Vein endothelial cell (primary cell): ENCODE measurements at places on chromosomes 6 and 20. TPM values are rescaled to one million over a fixed set of nuclear protein-coding genes. Genes with fewer than 3 reads are reported as not detected.

The GGT7 gene
- 2.4 and 2.9 TPM in 2 replicates for total RNA-seq

The CFAP61 gene
- total RNA-seq = not detected in 2 replicates

The DTNBP1 gene
- 6.2 and 10.2 TPM in 2 replicates for total RNA-seq

The ECT2L gene
- not detected in 2 replicates for total RNA-seq

The CYP21A2 gene
- under 0.01 TPM in 1 of 2 replicates, not detected in the other for total RNA-seq

The FLOT1 gene
- total RNA-seq = 86.3 and 91.1 TPM in 2 replicates

The PNLDC1 gene
- 0.38 TPM in 1 of 2 replicates, not detected in the other for total RNA-seq

The MED20 gene
- 33.3 and 37.0 TPM in 2 replicates for total RNA-seq

The LY6G6D gene
- total RNA-seq = not detected in 2 replicates

The OR12D3 gene
- not detected in 2 replicates for total RNA-seq

The ZNF334 gene
- total RNA-seq = under 0.01 and 0.48 TPM in 2 replicates

The EBF4 gene
- total RNA-seq = 0.19 and 0.98 TPM in 2 replicates

The CST4 gene
- total RNA-seq = not detected in 2 replicates

The HCRTR2 gene
- not detected in 2 replicates for total RNA-seq

The LAMA5 gene
- total RNA-seq = 53.6 and 61.2 TPM in 2 replicates

The NRSN1 gene
- not detected in 2 replicates for total RNA-seq

The DAAM2 gene
- total RNA-seq = 0.10 and 0.33 TPM in 2 replicates

The ULBP2 gene
- total RNA-seq = 6.2 and 8.0 TPM in 2 replicates

The TMEM200A gene
- 0.33 and 0.67 TPM in 2 replicates for total RNA-seq

The COL9A3 gene
- 0.19 and 0.65 TPM in 2 replicates for total RNA-seq

The SYNDIG1 gene
- not detected in 2 replicates for total RNA-seq

The CLVS2 gene
- not detected in 2 replicates for total RNA-seq

The CPNE5 gene
- total RNA-seq = 10.1 and 23.5 TPM in 2 replicates

The TEAD3 gene
- total RNA-seq = 0.19 and 0.33 TPM in 2 replicates

The OVOL2 gene
- not detected in 2 replicates for total RNA-seq

The GTF2H4 gene
- total RNA-seq = 18.1 and 19.3 TPM in 2 replicates

The SLC13A3 gene
- under 0.01 and 0.65 TPM in 2 replicates for total RNA-seq
